ENCODE measurements at places on chromosomes 12 and 14.

GRCh38 chr14:104304451-104305351, 166.3 kb downstream of the KIF26A start:
- DNase-seq, result no peak

DNA sequence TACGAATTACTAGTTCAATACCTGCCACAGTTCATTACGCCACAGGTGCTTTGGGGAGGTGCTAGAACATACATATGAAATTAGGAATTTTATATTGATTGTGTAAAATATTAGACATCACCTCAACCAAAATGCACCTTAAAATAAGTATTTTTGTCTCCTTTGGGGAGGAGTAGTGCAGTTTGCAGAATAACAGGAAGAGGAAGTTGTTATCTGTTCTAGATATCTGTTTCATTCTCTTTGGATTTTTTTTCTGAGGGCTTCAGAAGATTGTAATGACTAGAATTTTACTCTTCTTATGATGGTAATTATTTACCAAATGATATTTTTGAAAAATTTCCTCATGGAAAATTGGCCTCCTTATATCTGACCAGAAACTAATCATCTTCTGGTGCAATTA, 9.9 kb upstream of the GYS2 start:
- no peak for DNase-seq

- DNase-seq, result no peak
Measured at GRCh38 chr14:102097441-102098135, 10.7 kb upstream of the HSP90AA1 start.

- no peak for DNase-seq
Measured at GRCh38 chr12:95238150-95238549, 20.5 kb downstream of the VEZT start.

GRCh38 chr12:6469092-6469491, 1.4 kb downstream of the VAMP1 start:
- no peak for DNase-seq

GRCh38 chr12:114136631-114137030, 170.5 kb upstream of the RBM19 start:
- DNase-seq, result no peak

- no peak for DNase-seq
Measured at GRCh38 chr12:97813301-97813700, 350.7 kb downstream of the RMST start.

DNA sequence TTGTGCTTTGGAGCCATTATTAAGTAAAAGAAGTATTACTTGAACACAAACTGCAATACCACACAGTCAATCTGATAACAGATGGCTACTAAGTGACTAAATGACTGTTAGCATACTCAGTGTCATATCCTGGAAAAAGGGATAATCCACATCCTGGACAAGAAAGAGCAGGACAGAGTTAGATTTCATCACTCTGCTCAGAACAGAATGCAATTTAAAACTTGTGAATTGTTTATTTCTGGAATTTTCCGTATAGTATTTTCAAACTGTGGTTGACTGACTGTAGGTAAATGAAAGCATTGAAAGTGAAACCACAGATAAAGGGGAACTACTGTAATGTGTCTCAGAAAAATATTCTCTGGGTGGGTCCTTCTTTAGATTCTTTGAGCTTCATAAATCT, 458.8 kb downstream of the TMEM117 start:
- no peak for DNase-seq

DNA sequence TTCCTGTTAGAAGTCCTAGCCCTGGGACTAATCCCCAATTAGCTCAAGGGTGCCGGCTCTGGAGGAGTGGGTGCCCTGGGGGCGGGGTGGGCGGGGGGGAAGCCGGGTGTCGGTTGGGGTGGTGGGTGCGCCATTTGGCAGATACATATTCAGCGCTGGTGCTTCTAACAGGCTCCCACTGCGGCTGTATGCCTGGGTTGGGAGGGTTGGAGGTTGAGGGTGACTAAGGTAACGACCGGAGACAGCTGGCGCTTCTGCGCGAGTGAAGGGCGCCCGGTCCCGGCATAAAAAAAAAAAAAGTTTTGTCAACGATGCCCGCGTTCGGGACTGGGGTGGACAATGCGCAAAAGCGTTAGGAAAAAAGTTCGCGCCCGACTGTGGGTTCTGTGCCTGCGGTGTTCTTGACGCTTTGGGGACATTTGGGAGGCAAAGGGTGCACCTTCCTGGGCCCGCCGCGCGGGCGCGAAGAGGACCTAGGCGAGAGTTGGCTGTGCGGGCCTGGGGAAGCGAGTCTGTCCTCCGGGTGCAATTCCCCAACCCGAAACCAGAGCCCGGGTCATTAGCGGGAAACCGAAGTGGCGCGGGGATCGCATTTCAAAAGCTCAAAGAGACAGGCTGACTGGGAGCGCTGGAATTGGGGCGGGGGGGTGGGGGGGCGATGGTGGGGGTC, 19.2 kb downstream of the TBX3 start:
- DNase-seq, result no peak

DNA sequence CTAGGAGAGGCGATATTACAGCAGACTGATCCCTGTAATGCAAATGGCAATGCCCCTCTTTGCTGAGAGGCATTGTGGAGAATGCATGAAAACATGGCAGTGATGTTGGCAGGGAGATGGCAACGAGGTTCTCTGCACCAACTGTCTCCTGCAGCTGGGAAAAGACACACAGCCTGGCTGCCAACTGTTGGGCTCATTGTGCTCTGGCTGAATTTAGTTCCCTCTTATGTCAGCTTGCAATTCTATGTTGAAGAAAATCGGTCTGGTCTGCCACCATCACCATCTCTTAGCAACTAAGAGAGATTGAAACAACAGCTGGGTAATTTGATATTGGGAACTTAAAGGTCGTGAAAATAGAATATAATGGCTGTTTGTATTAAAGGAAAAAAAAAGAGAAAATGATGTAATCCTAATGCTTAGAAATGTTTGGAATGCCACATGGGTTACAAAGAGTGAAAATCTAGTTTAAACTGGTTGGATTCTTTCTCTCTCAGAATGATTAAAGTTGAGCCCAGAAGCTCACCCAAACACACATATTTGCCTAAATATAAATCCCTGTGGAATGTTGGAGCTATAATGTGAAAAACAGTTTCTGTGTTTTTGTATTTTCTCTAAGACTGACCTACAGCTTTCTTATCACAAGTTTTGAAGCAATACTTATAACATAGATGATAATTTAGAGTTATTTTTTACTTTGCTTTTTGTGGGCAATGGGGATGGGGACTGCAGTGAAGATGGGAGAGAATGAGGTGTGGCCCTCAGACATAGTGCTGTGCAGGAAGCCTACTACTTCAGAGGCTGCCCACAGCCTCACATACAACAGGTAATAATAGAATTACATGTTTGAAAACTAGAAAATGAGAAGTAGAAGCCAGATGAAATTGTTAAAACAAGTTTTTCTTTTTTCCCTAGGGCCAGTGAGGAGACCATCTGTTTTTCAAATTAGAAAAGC, 143.7 kb downstream of the AKAP6 start:
- no peak for DNase-seq

- DNase-seq, result no peak
Measured at GRCh38 chr14:96663491-96664067, 133.6 kb upstream of the VRK1 start.

DNA sequence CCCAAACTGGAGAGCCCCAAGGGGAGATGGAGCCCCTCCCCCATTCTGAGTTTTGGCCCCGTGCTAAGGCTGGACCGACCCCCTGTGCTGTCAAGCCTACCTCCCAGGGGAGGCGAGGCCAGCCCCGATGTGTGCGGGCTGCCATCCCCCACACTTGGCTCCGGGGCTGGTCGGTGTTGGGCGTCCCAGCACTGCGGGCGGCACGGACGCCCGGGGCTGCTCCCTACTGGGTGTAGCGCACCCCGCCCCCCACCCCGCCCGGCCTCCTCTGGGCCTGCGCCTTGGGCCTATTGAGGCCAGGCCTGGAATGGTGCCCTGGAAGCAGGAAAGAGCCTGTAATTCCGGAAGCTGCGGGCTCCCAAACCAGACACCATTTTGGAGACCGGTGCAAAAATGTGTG, 2.6 kb downstream of the DCAF4 start:
- DNase-seq, result no peak

GRCh38 chr14:103489621-103490020, 33.0 kb downstream of the CKB start:
- DNase-seq, result no peak

- no peak for DNase-seq
Measured at GRCh38 chr12:117003883-117004404, 93.2 kb downstream of the FBXW8 start.

DNA sequence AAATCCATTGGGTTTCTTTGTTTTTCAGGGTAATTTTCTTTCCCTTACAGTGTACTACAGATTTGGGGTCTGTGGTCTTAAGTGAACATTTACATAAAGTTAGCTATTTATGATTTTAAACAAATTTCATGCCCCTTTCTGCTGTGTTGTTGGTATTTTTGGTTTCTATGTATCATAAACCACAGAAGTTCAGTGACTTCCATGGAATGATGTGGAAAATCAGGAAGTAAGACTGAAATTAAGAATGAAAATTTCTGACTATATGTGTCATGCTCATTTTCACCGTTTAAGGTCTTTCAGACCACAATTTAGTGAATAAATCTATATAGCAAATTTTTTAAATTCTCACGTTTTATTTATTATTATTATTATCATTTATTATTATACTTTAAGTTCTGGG, 31.7 kb downstream of the ETV6 start:
- no peak for DNase-seq

DNA sequence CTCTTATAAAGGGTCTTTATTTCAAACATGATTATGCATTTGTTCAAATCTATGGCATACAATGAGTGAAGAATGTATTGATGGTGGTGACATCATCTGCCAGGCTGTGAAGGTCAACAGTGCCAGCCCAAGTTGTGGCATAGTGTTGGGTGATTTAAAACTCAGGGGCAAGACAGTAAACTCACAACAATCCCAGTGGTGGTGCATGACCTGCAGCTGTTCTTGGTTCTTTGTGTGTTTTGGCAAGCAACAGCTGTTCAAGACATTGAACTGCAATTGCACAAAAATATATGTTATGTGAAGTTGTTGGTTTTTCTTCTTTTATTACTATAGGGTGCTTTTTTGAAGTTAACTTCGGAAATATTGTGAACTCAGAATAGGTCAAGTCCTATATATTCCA, 851.6 kb downstream of the NRXN3 start:
- DNase-seq, result no peak

DNA sequence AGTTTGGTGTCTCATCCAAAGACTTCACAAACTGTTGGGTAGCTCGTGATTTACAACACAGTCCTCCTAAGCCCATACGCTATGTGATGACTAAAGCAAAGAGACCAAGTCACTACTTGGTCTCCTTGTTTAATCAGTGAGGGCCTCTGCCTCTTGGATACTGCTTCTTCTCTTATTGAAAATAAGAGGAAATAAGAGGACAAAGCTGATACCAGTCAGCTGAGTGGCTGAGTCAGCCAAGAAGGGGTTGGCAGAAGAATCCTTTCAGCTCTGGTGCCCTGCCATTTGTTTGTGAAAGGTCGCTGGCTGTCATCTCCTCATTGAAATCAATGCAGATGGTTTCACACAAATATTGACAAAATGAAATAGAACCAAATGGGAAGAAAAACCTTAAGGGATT, 67.5 kb upstream of the SLC35F4 start:
- no peak for DNase-seq

DNA sequence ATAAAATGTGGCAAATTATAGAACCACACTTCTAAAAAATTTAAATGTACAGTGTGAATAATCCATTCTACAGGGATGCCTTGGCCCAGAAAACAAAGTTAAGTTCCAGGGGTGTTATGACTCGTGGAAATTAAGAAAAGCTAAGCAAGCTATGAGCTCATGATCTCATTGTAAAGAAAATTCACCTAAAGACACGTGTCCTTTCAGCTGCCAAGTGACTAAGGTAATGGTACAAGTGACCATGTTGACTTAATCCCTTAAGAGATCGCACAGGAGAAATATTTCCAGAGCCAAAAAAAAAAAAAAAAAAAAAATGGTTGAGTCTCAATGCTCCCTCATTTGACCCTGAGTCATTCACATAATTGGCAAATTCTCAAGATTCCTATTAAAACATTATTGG, 51.4 kb upstream of the ANO2 start:
- no peak for DNase-seq

DNA sequence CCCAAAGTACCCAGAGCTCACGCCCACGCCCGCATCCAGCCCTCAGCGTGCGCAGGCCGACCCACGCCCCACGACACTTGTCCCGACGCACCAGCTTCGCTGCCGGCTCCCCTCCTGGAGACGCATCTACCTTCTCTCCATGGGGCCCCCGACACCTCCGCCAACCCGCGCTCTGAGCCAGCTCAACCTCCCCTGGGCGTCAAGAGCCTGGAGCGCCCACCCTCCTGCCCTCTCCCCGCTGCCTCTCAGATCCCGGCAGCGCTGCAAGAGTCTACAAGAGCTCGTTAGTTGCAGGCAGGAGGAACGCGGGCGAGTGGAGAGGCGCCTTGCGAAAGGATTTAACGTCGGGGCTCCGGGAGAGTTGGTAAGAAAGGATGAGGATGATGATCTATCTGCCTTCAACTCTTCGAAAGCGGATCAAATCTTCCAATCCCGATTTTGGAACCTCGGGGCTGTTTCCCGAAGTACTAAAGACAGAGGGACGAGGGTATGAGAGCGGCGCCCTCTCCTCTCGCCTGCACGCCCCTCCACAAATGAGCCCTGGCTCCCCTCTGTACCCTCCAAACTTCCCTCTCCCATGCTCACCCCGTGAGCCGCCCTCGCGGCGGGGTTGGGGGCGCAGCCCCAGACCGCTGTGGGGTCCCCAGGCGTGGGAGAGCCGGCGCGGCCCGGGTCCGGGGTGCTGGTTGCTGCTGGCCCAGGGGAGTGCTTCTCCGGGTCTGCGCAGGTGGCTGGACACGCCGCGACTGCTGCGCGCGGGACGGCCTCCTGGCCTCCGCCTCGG, 979 bp downstream of the LTBP2 start:
- no peak for DNase-seq

GRCh38 chr12:113077859-113078255, 21.3 kb downstream of the DTX1 start:
- no peak for DNase-seq

DNA sequence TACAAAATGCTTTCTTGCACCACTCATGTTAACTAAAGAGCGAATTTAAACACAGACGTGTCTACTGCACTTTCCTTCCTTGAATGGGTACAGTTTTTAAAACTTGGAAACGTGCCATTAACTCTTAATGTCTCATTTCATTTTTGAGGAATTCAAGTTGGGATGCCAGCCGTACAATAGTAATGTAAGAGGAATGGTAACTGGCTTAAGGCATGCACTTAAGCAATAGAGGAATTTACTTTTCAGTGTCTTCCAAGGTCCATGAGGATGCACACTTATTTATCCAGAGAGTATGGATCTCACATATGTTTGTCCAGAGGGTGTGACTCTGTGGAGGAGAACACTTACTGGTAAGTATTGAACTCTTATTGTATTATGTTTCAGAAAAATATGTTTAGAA, 52.9 kb downstream of the PPP4R4 start:
- DNase-seq, result no peak

- no peak for DNase-seq
Measured at GRCh38 chr12:27965966-27966365, 6.6 kb downstream of the PTHLH start.

Measured in stimulated activated CD4-positive, alpha-beta T cell treated with anti-CD3 and anti-CD28 coated beads, Interleukin-4, amount 100 ng/mL, for 1 hour (primary cell).